Tongue (tissue), 3 donors: ENCODE measurements at places on chromosomes 6 and 20. TPM values are rescaled to one million over a fixed set of nuclear protein-coding genes. Genes with fewer than 3 reads are reported as not detected.
A peak's percentile ranks its signal among the peaks of the same experiment; 100 is the strongest.

GRCh38 chr6:52922161-52922560, 12.7 kb upstream of the GSTA3 start:
- no peak for DNase-seq

DNA sequence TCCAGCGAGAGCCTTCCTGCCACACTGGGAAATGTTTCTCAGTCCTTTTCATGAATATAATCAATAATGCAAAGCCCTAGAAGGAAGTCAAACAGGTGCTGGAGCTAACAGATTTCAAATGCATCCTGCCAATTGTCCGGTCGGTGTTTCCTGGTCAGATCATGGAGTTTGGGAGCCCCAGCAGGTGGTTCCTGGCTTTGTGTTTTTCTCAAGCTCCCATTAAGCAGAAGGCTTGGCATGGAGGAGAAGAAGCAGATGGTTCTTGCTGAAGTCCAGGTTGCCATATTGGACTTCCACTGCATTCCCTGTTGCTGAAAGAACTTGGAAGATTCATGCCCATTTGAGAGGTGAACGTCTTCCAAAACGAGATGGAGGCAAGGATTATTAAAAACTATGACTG, 68.6 kb downstream of the GFOD1 start:
- DNase-seq = no peak

DNA sequence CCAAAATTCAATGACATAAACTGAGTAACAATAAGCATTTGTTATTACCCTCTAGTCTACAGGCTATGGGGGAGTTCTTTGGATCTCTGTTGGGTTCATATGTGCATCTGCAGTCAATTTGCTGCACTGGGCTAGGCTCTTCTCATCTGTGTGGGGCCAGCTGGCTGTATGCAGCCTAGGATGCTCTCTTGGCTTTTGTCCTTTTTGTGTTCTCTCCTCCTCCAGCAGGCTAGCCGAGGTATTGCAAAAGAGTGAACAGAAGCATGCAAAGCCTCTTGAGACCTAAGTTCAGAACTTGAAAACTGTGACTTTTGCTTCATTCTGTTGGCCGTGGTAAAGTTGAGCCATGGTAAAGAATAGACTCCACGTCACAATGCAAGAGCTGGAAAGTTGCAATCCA, 62.8 kb upstream of the FOXO3 start:
- peak; percentile 21 for DNase-seq

GRCh38 chr6:48764286-48765044, 653.5 kb upstream of the PTCHD4 start:
- DNase-seq = no peak

CDH4 gene
- total RNA-seq = 1.1 TPM

HCK gene
- total RNA-seq = 3.7 TPM

GRCh38 chr20:9329355-9330101, 184.9 kb upstream of the LAMP5 start:
- no peak for DNase-seq

- DNase-seq = no peak
Measured at GRCh38 chr6:70673054-70673453, 5.4 kb downstream of the SMAP1 start.

TRIM10 gene
- 1.0 TPM for total RNA-seq

PERP gene
- 42.1 TPM for total RNA-seq

LAMA5 gene
- total RNA-seq = 96.6 TPM

GRCh38 chr20:48459722-48460395, 367.9 kb downstream of the PREX1 start:
- no peak for DNase-seq

- no peak for DNase-seq
Measured at GRCh38 chr6:148658681-148659430, 88.0 kb upstream of the UST start.

DNA sequence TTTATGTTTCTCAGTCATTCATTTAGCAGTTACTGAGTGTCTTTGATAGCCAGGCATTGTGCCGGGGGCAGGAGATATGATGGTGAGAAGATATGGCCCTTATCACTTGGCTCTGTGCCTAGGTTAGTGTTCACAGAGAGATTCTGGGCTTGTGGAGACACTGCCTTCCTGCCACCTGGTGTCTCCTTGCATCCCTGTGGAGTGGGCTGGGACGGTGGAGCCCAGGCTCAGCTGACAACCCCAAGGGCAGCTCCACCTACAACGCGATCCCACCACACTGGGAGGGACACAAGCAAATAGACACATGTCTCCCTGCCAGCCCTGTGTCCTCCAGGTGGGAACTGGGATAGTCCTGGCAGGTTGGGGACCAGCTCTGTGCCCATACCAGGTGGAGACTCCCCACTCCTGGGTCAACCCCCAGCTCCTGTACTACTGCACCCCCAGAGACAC, 30.3 kb upstream of the VEGFA start:
- DNase-seq = no peak

DNA sequence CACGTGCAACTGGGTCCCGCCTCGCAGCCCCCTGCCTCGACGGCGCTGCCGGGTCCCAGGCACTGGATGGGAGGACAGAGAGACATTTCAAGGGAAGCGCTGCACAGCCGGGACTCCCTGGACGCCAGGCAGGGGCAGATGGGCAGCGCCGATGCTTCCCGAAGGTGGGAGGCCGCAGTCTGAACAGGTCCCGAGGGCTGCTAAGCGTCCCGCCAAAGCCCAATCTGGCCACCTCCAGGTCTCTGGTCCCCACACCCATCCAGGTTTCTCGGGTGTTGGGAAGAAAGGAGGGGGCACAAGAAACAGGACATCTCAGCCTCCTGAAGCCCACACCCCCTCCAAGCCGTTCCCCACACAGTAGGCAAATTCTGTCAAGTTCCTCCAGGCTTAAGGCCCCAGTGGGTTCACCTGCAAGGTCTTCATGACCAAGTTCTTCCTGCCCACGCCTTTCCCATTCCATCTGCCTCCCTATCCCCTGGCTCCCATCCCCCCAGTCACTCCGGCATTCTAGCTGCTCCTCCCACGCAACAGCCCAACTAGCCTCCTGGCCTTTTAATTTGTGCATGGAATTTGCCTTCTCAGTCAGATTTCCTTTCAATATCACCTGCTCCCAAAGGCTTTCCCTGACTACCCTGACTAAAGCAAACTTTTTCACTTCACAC, 5.4 kb upstream of the CPXM1 start:
- no peak for DNase-seq

KAT14 gene
- 19.1 TPM for total RNA-seq

DNA sequence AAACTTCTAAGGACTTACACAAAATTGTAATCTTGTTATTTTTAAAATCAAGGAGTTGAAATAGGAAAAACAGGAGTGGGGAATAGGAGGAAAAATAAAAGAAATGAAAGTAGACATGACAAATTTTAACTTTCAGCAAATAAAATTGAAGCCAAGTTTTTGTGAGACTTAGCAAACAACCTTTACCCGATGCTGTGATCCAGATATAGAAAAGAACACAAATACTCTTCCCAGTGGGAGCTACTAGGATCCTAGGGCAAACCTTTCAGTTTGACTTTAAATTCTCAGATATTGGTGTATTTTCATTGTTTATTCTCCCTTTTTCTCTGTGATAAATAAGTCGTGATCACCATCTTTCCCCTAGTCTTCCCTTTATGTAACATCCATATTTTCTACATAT, 968.7 kb upstream of the CITED2 start:
- no peak for DNase-seq

NHLRC1 gene
- 3.2 TPM for total RNA-seq

DNA sequence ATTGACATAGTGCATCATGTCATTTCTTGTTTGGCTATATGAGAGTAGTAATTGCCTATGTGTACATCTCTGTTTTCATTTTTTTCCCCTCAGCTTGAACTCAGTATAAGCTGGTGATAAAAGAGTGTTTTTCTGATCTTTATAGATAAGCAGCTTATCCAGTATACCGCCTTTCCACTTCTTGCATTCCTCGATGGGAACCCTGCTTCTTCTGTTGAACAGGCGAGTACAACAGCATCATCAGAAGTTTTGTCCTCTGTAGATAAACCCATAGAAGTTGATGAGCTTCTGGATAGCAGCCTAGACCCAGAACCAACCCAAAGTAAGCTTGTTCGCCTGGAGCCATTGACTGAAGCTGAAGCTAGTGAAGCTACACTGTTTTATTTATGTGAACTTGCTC, 32.3 kb downstream of the HSF2 start:
- DNase-seq = no peak

PAX1 gene
- total RNA-seq = 4.1 TPM

SPATA25 gene
- 6.4 TPM for total RNA-seq

- DNase-seq = peak; percentile 14
Measured at GRCh38 chr6:2733324-2733723, 17.4 kb downstream of the MYLK4 start.

DNA sequence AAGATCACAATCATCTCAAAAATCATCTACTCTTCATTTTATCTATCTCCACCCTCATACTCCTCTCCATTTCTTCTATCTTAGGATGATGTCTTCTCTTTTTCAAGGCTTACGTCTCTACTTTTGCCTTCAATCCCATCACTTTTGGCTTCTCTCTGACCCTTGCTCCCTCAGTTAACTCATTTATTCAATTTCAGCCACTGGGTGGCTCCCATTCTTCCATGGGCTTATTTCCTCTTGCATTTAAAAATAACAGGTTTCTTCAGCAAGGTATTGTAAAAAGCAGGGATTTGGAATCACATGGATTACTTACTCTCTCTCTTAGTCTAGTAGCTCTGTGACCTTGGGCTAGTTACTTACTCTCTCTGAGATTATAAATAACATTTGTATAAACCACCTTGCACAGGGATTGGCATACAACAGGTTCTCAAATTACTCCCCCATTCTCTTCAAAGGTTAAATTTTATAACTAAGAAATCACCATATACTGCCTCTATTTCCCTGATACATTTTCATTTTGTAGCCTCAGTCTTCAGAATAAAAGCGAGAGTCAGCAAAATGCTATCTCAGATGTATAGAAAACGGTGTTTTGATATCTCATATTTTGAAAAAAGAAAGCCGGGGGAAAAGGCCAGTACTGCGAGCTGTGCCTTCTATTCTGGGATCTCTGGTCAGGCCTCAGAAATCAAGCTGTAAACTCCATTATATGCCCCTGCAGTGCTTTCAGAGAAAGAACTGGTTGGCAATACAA, 5.5 kb downstream of the ZSCAN12 start:
- peak; percentile 10 for DNase-seq

- no peak for DNase-seq
Measured at GRCh38 chr6:137399881-137400443, 94.2 kb downstream of the OLIG3 start.

DNA sequence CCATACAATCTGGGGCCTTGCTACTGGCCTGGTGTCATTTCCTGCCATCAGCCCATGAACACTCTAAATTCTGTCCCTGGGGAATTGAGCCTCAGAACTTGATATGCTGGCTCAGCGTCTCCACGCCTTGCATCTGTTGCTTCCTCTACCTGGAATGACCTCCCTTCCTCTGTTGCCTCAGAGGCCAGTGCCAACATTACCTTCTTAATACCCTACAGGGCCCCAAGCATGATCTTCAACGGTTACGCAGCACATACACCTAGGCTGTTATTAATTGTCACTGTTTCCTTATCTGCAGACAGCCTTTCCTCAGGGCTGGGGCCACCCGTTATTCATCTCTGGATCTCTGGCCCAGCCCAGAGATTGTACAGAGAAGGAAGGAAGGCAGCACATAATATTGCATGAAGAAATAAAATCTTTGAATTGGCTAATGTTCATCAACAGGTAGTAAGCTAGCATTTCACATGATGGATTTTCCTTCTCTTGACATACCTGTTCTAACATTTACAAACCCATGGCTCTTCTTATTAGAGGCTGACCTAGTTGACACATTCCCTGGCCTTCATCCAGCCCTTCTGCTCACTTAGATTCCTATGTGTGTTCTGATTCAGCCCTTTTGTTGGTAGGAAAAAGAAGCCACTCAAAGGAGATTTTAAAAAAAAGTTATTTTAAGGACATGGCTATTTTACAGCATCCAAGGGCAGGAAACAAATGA, 8.4 kb upstream of the RNF182 start:
- DNase-seq = no peak

BCAS1 gene
- 2.4 TPM for total RNA-seq

SFTA2 gene
- total RNA-seq = not detected

SOBP gene
- 19.2 TPM for total RNA-seq

DNA sequence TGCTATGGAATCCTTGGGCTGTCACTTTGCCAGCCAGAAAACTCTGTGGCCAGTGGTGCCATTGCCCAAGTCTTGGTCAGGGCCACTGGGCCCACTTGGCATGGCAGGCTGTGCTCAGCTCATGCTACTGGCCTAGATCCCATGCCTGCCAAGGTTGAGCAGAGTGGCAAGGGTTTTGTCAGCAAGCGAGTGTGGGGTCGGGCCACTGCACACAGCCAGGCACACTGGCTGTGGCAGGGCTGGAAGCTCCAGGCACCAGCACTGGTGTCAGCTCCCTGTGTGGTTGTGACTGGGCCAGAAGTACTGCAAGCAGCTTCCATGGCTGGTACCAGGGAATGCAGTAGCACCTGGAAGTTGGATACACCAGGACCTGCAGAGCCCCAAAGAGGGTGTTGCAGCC, 846.8 kb downstream of the EYS start:
- no peak for DNase-seq

DNA sequence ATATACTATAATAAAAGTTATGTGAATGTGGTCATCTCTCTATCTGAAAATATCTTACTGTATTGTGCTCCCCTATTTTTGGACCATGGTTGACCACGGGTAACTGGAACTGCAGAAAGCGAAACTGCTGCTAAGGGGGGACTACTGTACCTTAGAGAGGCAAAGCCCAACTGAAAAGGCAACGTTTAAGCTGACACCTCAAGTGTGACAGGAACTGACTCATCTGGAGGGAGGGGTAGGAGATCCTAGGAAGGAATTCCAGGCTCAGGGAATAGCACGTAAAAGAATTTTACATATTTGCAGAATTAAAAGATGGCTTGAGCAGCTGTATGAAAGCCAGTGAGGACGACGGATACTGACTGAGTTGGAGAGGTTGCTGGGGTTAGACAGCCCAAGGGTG, 34.8 kb downstream of the ELOVL2 start:
- DNase-seq = no peak

BEND6 gene
- 4.9 TPM for total RNA-seq

- DNase-seq = no peak
Measured at GRCh38 chr6:35626401-35626800, 62.3 kb downstream of the FKBP5 start.

CCDC170 gene
- total RNA-seq = 4.1 TPM

GRCh38 chr20:19784511-19785172, 26.6 kb downstream of the RIN2 start:
- peak; percentile 92 for DNase-seq

DNA sequence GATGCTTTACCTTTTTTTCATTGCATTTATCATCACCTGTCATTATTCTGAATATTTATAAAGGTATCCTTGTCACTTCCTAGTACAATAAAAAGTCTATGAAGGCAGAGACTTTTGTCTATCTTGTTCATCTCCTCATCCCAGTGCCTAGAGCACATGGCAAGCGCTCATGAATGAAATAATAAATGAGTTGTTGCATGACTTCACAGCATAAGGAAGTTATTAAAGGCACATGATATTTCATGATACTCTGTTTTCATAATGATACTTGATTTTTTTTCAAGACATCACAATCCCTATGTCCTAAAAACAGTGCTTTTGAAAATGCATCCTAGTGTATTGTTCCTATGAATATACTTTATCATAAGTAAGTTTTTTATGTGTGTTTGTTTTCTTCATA, 310.6 kb upstream of the RSPO3 start:
- no peak for DNase-seq

- DNase-seq = no peak
Measured at GRCh38 chr6:5099537-5099936, 14.4 kb downstream of the PPP1R3G start.

MYLIP gene
- 68.6 TPM for total RNA-seq

GRCh38 chr6:2245877-2246863, 765 bp upstream of the GMDS start:
- DNase-seq = peak; percentile 80

- DNase-seq = no peak
Measured at GRCh38 chr6:149285626-149286025, 31.9 kb upstream of the TAB2 start.

ABHD16B gene
- not detected for total RNA-seq

APMAP gene
- 47.4 TPM for total RNA-seq

AVP gene
- total RNA-seq = not detected
